ENCODE measurements at places on chromosomes 7 and 10.

DNA sequence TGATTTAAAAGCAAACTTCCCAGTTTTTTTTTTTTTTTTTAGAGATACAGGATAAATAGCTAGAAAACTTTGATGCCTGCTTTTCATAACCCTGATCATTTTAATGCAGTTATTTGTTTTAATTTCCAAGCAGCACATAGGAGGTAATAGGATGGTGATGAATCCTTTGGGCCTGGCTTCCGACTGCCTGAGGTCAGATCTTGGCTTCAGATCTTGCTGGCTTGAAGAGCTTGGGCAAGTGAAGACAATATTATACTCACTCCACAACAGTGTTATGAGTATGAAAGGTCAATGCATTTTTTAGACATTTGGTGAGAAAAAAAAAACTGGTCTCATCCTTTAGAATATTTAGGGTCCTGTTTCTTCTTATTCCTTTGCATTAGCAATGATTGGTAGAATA, 124.8 kb upstream of the PRKCQ start:
- DNase-seq = no peak

DNA sequence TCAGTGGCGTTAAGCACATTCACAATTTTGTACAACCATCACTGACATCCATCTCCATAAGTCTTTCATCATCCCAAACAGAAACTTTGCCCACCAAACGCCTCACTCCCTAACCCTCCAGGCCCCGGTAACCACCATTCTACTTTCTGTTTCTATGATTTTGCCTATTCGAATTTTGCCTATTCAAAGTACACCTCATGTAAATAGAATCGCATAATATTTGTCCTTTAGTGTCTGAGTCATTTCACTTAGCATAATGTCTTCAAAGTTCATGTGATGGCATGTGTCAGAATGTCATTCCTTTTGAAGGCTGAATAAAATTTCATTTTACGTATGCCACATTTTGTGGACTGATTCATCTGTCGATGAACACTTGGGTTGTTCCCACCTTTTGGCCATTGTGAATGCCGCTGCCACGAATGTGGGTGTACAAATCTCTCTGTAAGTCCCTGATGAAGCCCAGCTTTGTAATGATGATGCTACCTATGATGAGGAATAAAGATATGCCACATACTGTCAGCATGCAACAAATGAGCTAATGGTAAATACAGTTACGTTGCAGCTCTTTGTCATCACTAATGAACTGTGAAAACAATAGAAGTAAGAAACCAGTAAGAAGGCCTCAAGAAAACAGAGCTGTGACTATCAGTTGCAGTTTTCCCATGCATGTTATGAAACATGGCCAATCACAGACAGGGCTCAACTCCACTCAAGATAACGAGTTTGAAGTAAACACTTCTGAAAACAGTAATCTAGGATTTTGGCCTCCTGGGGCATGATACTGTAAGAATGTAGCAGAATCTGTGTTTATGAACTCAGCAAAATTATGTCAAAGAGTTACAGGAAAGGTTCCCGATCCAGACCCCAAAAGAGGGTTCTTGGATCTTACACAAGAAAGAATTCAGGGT, 120.0 kb downstream of the ADAM12 start:
- no peak for DNase-seq

GRCh38 chr7:140294454-140294853, 103.9 kb downstream of the SLC37A3 start:
- no peak for DNase-seq

DNA sequence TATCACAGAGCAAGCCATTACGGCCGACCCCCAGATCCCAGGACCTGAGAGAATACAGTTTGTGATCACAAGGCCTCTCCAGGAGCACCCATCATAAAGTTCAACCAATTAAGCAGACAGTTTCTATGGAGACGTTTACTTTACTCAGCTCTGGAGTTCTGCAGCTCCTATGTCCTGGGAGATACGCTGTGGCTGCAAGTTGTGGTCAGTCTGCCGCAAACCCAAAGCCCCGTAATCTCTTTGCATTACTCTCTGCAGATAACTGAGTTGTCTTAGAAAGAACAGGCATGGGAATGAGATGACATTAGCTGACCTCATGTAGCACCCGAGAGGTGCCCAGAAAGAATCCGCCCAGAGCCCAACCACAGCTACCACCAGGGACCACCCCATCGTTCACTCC, 305.1 kb downstream of the FGFR2 start:
- DNase-seq = no peak

DNA sequence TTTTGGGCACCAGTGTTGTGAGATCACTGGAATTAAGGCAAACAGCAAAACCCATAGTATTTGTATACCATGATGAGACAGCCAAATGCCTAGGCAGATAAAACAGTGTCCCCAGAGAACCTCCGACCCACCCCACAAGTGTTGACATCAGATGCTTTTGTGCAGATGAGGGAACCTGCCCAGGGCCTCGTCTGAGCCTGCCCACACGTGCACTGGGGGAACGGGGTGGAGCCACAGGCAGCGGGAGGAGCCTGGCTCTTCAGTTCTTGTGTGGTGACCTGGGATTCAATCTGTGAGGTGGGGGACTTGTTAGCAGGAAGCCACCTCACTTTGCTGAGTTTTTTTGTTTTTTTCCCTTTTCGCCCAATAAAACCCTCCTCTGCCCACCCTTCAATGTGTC, 33.4 kb upstream of the OPTN start:
- DNase-seq = no peak

GRCh38 chr10:30858499-30858898, 173.2 kb downstream of the ZNF438 start:
- DNase-seq = peak; percentile 27

- DNase-seq = no peak
Observed at GRCh38 chr10:123879606-123880257, 11.9 kb downstream of the CPXM2 start.

- no peak for DNase-seq
Observed at GRCh38 chr7:2228921-2229320, 3.8 kb downstream of the MAD1L1 start.

DNA sequence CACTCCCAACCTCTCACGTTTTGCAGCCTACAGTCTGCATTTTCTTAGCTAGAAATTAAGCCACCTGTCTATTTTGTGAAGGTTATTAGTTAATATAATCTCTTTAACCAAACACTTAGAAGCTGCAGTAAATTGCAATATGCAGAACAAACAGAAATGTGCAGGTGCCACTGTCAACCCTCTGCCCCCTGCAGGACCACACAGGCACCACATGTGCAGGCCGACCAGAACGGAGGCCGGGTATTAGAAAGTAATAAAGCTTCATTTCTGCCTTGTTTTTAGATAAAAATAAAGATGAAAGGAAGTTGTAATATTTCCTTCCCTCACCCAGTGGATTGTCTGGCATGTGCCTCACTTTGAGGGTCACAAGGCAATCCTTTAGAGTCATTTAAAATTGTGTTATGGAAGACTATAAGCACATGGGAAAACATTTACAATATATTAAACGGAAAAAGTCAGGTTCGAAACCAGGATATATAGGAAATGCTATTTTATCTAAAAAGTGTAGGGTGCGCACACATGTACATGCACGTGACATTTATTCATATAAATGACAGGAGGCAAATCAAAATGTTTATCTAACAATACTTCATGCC, 158.2 kb downstream of the ARHGAP12 start:
- DNase-seq = no peak

DNA sequence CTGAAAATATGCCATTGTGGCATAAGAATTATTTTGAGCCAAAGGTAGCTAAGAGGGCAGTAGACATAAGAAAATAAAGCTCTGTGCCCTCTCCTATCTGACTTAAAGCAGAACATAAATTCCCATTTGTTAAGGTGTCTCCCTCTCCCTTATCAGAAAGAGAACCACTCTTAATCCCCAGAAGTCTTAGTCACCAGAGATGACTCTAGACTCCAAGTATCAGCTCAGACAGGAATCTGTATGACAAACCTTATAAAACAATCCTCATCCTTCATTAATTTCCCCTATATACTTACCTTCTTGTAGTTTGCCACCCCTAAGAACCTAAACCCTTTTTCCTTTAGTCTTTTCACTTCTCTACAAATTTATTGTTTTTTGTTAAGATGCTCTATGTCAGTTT, 21.8 kb upstream of the PIP4K2A start:
- no peak for DNase-seq

DNA sequence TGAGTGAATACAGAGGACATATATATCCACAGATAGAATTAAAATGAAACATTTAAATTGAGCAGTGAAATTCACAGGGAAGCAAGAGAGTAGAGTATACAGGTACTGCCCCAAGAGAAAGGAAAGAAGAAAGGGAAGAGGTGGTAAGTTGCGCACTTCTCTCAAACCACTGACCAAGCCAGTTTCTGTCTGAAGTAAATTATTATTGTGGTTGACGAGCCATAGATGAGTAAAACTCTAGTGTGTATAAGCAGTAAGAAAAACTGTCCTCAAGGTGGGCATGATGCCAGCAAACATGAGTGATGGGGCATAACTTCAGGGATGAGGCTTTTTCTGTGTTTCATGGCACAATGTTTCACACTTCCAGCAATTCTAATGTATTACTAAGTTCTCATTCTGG, 4.4 kb upstream of the BET1 start:
- DNase-seq = peak; percentile 72

DNA sequence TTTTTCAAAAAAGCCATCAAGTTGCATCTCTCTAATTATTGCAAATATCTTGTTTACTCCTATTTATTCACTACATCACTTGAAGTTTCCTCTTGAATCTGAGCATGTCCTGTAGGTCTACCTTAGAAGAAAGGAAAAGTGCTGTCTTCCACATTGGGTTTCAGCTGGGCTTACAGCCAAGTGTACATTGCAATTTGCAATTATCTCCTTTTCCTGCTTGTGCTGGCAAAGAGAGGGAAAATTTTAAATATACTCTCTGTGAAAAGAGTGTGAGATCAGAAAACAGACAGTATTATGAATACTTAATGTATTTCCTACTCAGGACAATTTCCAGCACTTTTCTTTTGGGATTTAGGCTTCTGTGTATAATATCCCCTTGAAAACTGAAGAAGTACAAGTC, 839.7 kb downstream of the CNTNAP2 start:
- peak; percentile 6 for DNase-seq

- peak; percentile 48 for DNase-seq
Observed at GRCh38 chr10:89283025-89283935, 18.6 kb upstream of the IFIT2 start.

GRCh38 chr7:25215694-25216335, 12.5 kb downstream of the NPVF start:
- no peak for DNase-seq

- DNase-seq = no peak
Observed at GRCh38 chr10:57917019-57917418, 350.7 kb downstream of the IPMK start.

- no peak for DNase-seq
Observed at GRCh38 chr10:119670717-119671116, 19.5 kb downstream of the BAG3 start.

- no peak for DNase-seq
Observed at GRCh38 chr7:25886387-25887240, 265.4 kb upstream of the NFE2L3 start.
